ENCODE measurements at places on chromosomes 2 and 18. TPM values are rescaled to one million over a fixed set of nuclear protein-coding genes. Genes with fewer than 3 reads are reported as not detected.
A peak's percentile ranks its signal among the peaks of the same experiment; 100 is the strongest.

DNA sequence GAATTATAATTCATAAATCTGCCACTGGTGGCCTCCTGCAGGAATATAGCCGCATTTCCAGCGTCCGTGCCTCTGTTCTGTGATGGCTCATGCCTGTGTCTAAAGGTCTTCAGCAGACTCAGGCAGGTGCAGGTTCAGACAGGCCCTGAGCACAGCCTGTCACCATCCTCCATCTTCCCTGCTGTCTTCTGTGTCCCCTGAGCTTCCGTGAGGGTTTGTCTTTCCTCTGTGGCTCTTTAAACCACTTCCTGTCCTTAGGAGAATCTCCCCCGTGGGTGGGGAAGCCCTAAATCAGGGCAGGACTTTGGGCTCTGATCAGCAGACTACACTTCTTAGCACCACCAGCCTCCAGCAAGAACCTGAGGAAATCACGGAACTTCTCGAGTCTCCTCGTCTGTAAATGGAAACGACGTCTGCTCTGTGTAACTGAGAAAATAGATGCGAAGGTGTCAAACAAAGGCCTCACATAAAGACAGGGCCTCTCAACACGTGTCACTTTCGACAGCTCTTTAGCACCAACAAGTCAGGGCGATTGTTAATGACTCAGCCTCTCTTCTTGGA is 24.1 kb upstream of the NFATC1 start:
- DNase-seq: peak; percentile 34

DNA sequence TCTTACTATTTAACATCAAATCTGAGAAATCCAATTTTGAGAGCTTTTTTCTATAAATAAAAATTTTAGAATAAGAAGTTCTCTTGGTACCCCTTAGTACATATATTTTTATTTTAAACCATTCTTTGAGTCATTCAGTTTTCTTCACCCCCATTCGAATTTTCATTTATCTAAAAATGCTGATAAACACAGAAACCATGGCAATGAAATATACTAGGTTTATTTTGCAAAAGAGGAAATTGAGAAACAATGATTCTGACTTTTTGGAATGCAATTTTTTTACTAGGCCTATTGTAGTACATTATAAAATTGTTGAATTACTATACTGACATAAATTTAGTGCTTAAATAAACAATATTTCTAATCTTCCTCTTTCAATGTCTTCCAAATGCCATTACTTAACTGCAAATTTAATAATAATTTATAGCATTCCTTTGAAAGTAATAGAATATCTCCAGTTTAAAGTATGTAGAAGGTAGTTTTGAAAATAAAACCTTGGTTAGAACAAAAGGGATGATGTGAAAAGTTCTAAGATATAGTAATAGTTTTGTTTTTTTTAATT is 46.3 kb downstream of the TANK start:
- no peak for DNase-seq

DNA sequence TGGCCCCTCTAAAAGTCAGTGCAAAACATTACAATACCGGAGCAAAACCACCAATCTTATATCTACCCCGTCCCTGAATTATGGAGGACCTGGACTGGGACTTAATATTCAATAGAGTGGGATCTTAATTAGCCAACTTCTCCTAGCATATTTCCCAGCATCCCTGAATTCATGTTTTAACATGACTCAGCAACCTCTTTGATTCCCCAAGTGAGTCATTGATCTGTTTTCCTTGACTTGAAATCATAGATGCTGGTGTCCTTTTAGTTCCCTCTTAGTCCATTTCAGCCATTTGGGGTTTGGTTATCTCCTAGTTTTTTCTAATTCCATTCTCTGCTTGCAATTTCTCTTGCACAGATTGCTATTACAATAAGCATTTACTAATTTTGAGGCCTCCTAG is 677.7 kb upstream of the CELF4 start:
- no peak for DNase-seq

- DNase-seq: no peak
These were observed 53.2 kb downstream of the DIS3L2 start for GRCh38 chr2:232014681-232015080.

The INO80D gene
- total RNA-seq: 64.7 TPM

The LMAN2L gene
- total RNA-seq: 5.9 TPM

The C1GALT1C1L gene
- not detected for total RNA-seq

Measured in natural killer cell (primary cell).